Effector memory CD4-positive, alpha-beta T cell (primary cell): ENCODE measurements at places on chromosomes 7 and 10.

DNA sequence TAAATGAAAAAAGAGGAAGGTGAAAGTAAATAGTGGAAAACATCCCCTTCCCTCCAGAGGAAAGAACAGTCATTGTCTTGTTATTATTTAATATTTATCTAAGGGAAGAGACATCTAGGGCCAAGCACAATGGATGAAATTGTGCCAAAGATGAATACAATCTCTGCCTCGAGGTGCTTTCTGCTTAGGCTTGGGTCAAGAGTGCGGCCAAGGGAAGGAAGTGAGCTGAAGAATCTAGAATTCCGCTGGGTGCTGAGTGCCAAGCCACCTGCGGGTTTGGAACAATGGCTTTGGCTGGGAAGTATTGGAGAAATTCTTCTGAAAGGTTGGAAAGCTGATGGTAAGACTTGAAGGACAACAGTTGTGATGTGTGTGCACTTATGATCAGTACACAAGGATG, 531.3 kb upstream of the FZD8 start:
- no peak for DNase-seq

GRCh38 chr10:131314799-131315198, 3.3 kb upstream of the TCERG1L start:
- DNase-seq, result no peak

DNA sequence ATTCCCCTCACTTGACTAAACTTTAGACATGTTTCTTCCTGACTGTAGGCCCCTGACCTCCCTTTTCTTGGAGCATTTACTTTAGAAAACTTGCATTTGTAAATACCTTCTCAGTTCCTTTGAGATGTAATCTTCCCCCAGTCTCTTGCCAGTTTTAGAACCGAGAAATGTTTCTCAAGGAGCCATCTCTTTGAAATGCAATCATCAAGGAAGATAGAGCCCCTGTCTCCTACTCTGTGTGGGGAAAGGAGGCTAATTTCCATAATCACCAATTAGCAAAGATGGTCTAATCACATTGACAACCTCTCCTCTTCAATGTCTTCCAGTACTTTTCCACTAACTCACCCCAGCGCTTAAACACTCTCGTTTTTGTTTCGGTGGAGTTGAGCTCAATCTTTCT, 70.0 kb upstream of the SMIM30 start:
- DNase-seq, result no peak

GRCh38 chr10:124632566-124632965, 111.6 kb downstream of the FAM53B start:
- DNase-seq, result no peak

DNA sequence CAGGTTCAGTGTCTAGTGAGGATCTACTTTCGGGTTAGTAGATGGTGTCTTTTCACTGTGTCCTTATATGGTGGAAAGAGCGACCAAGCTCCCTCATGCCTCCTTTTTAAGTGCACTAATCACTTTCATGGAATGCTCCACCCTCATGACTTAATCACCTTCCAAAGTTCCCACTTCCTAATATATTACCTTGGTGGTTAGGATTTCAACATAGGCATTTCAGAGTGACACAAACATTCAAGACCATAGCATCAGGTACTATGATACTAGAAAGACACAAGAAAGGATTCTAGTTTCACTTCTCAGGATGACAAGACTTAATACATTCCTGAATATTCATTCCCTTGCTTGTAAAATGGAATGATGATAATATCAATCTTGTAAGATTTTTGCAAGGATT, 119.1 kb upstream of the FAM3C start:
- no peak for DNase-seq

- DNase-seq, result no peak
Measured at GRCh38 chr7:152132812-152133211, 107.3 kb downstream of the GALNT11 start.

- DNase-seq, result no peak
Measured at GRCh38 chr10:60453036-60453435, 63.4 kb upstream of the ANK3 start.
